ENCODE measurements at places on chromosomes 3 and 15. TPM values are rescaled to one million over a fixed set of nuclear protein-coding genes. Genes with fewer than 3 reads are reported as not detected.

- H3K27ac ChIP-seq = no peak overlapping the region
- DNase-seq = no peak
- peaks cover 22% of the 10 kb centered on the region for H3K4me1 ChIP-seq
- no peaks in the 10 kb centered on the region for H3K27me3 ChIP-seq
Observed at GRCh38 chr15:77862651-77863104, 214.8 kb downstream of the TBC1D2B start.

GRCh38 chr15:96374499-96374898 lies 44.0 kb downstream of the NR2F2 start:
- H3K36me3 ChIP-seq = no peaks in the 10 kb centered on the region
- H3K27ac ChIP-seq = no peak overlapping the region
- H3K27me3 ChIP-seq = peaks cover 44% of the 10 kb centered on the region

DNA sequence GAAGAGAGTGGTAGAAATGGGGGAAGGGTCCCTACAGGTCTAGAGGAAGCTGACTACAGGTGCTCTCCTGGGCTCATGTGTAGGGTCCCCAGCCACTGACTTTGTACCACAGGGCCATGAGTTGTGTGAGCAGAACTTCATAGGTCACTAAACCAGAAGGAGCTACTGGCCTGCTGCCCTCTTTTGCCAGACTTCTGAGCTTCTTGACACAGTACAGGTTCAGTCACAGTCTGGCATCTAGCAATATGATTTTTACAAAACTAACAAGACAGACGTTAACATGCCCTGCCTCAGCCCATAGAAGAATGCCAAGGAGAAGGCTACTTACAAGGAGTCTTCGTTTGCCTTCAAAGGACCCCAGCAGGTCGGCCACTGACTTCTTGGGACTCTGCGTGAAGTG lies 3.2 kb downstream of the CCDC80 start:
- DNase-seq = no peak
- H3K27ac ChIP-seq = no peak overlapping the region
- no peaks in the 10 kb centered on the region for H3K4me1 ChIP-seq
- H3K4me3 ChIP-seq = no peak overlapping the region
- H3K36me3 ChIP-seq = no peaks in the 10 kb centered on the region

- peaks cover 15% of the 10 kb centered on the region for H3K36me3 ChIP-seq
- H3K27ac ChIP-seq = no peak overlapping the region
- H3K27me3 ChIP-seq = no peaks in the 10 kb centered on the region
Observed at GRCh38 chr3:127690823-127691452, 18.2 kb downstream of the ABTB1 start.

DNA sequence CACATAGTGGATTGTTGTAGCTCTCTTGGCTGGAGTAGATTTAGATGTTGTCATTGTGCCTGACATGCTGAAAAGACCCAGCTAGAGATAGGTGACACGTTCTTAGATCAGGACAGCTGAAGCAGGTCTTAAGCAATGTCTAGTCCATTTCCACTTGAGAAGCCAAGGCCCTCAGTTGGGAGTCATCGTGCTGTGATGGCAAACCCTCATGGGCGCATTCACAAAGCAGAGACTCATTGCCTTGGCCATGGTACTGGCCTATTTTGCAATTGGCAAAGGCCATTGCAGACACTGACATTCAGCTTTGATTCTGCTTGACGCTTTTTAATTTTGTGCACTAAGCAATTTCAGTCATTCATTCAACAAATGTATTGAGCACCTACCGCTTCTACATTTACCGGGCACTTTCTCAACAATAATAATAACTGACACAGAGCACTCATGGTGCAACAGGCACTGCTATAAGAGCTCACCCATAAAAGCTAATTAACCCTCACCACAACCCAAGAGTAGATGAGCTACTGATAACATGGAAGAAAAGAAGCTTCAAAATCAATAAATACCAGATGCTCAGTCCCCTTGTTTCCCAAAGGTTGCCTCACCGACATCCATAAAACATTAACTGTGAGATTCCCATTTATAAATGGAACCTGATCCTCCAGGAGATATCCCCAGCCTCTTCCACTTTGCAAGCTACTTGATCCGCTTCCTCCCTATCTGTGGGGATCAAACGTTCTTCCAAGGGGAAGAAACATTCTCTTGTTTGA lies 200.1 kb downstream of the TLE3 start:
- H3K36me3 ChIP-seq = no peaks in the 10 kb centered on the region
- H3K27me3 ChIP-seq = peaks cover 25% of the 10 kb centered on the region
- no peak overlapping the region for H3K4me3 ChIP-seq
- no peak for DNase-seq
- H3K4me1 ChIP-seq = no peaks in the 10 kb centered on the region

DNA sequence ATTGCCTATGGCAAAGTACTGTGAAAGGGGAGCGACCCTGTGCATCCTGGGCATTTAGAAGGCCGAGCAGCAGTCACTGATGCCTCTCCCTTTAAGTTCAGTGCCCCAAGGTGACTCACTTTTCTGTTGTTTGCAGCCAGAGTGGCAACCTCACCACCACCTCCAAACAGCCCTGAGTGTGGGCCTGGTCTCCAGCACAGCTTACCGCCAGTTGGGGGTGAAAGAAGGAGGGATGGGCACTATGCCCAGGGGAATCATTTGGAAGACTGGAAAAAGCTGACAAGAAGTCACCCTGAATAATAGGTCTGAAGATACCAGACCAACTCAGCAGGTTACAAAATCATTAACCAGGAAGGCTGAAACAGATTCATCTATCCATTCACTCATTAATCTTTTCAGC lies 571.8 kb downstream of the EPHB1 start:
- no peak for DNase-seq
- no peaks in the 10 kb centered on the region for H3K4me1 ChIP-seq
- no peaks in the 10 kb centered on the region for H3K36me3 ChIP-seq
- H3K27me3 ChIP-seq = no peaks in the 10 kb centered on the region
- no peak overlapping the region for H3K27ac ChIP-seq
- no peak overlapping the region for H3K4me3 ChIP-seq

- no peaks in the 10 kb centered on the region for H3K27me3 ChIP-seq
- H3K4me3 ChIP-seq = no peak overlapping the region
- H3K27ac ChIP-seq = no peak overlapping the region
- DNase-seq = no peak
Observed at GRCh38 chr3:60980342-60980692, 270.9 kb downstream of the FHIT start.

DNA sequence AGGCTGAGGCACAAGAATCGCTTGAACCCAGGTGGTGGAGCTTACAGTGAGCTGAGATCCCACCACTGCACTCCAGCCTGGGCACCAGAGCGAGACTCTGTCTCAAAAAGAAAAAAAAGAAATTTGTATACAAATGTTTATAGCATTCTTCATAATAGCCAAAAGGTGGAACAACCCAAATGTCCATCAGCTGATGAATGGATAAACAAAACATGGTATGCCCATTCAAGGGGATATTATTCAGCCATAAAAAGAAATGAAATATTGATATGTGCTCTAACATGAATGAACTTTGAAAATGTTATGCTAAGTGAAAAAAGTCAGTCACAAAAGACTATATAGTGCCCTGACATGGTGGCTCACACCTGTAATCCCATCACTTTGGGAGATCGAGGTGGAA lies 11.4 kb downstream of the LHFPL4 start:
- H3K4me1 ChIP-seq = no peaks in the 10 kb centered on the region
- H3K27ac ChIP-seq = no peak overlapping the region
- H3K4me3 ChIP-seq = no peak overlapping the region
- peaks cover 3% of the 10 kb centered on the region for H3K27me3 ChIP-seq
- no peak for DNase-seq

DNA sequence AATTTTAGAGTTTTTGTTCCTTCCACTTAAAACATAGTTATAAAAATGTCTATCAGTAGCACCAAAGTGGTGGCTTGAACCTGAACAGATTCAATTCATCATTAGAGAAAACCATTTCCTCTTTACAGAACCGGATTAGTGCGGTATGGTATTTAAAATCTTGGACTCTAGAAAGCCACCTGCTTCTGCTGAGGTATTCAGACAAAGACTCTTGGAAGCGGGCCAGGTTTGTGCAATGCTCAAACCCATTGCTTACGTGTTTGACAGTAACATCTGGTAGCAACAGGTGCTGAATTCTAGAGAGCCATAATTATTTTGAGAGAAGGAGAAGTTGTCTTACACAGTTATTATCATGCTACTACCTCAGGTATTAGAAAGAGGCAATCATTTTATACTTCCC lies 290.5 kb downstream of the NAALADL2 start:
- no peak overlapping the region for H3K27ac ChIP-seq
- DNase-seq = peak; percentile 42
- no peaks in the 10 kb centered on the region for H3K4me1 ChIP-seq
- H3K4me3 ChIP-seq = no peak overlapping the region
- H3K27me3 ChIP-seq = no peaks in the 10 kb centered on the region
- H3K36me3 ChIP-seq = no peaks in the 10 kb centered on the region

- no peaks in the 10 kb centered on the region for H3K27me3 ChIP-seq
- DNase-seq = no peak
- no peak overlapping the region for H3K4me3 ChIP-seq
- no peak overlapping the region for H3K27ac ChIP-seq
- no peaks in the 10 kb centered on the region for H3K4me1 ChIP-seq
Observed at GRCh38 chr3:158912188-158912587, 110.3 kb downstream of the MFSD1 start.

DNA sequence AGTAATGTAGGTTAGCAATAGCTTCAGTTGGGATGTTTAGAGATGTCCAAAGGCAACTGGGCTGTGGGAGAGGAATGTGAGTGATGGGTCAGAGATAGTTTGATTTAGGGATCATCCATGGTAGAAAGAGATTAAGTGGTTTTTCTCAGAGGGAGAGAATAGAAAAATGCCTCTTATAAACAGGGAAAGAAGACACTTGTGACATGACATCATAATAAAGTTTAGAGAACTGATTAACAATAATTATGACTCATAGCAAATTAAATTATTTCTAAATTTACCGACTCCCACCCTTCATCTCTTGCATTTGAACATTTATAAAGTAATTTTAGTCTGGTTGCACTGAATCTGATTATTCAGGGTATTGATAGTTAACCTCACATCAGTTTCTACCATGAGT lies 145.1 kb downstream of the CDIN1 start:
- no peak for DNase-seq
- no peaks in the 10 kb centered on the region for H3K27me3 ChIP-seq
- H3K36me3 ChIP-seq = no peaks in the 10 kb centered on the region

DNA sequence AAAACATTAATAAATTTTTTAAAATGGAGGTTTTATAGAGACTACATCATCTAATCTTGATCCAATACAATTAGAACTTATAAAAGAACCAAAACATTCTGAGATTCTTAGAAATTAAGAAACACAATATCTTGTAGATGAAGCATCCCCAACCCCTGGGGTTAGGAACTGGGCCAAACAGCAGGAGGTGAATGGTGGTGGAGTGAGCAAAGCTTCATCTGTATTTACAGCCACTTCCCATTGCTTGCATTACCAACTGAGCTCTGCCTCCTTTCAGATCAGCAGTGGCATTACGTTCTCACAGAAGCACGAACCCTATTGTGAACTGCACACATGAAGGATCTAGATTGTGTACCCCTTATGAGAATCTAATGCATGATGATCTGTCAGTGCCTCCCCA lies 36.3 kb downstream of the KNL1 start:
- no peak overlapping the region for H3K27ac ChIP-seq
- H3K36me3 ChIP-seq = peaks cover 3% of the 10 kb centered on the region
- no peaks in the 10 kb centered on the region for H3K27me3 ChIP-seq
- DNase-seq = no peak
- no peaks in the 10 kb centered on the region for H3K4me1 ChIP-seq

GRCh38 chr3:122902326-122902725 lies 107.5 kb downstream of the SLC49A4 start:
- no peak overlapping the region for H3K4me3 ChIP-seq
- no peaks in the 10 kb centered on the region for H3K36me3 ChIP-seq
- no peaks in the 10 kb centered on the region for H3K4me1 ChIP-seq
- H3K27me3 ChIP-seq = no peaks in the 10 kb centered on the region

DNA sequence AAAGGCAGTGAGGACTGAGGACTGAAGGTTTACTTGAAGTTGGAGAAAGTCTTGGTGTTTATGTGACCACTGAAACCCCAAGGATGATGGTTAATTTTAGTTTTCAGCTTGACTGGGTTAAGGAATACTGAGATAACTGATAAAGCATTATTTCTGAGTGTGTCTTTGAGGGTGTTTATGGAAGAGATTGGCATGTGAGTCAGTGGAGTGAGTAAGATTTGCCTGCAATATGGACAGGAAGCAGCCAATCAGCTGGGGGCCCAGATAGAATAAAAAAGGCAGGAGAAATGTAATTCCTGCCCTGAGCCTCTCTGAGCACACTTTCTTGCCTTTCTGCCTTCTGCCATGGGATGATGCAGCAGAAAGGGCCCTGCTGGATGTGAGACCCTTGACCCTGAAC lies 92.4 kb downstream of the KBTBD8 start:
- no peaks in the 10 kb centered on the region for H3K36me3 ChIP-seq
- H3K4me3 ChIP-seq = no peak overlapping the region
- no peaks in the 10 kb centered on the region for H3K4me1 ChIP-seq
- no peak overlapping the region for H3K27ac ChIP-seq
- H3K27me3 ChIP-seq = no peaks in the 10 kb centered on the region
- DNase-seq = no peak

- peaks cover 30% of the 10 kb centered on the region for H3K36me3 ChIP-seq
- no peak overlapping the region for H3K4me3 ChIP-seq
- no peaks in the 10 kb centered on the region for H3K27me3 ChIP-seq
- H3K27ac ChIP-seq = no peak overlapping the region
- no peak for DNase-seq
Observed at GRCh38 chr3:45546126-45546620, 48.4 kb upstream of the LIMD1 start.

DNA sequence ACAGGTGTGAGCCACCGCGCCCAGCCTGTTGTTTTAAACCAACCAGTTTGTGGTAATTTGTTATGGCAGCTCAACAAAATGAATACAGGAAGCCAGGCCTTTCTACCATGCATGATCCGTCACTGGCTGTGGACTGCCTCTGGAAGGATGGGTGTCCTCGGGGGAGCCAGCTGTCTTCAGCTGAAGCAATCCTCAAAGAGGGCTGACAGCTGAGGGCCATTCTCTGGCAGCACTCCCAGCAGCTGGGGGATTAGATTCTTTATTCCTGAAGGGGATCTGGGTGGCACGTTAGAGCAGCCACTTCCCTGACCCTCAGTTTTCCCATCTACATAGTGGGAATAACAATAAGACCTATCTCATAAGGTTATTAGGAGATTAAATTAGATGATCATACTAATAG lies 24.4 kb downstream of the POLR2M start:
- H3K4me3 ChIP-seq = no peak overlapping the region
- no peak for DNase-seq
- H3K27me3 ChIP-seq = no peaks in the 10 kb centered on the region
- no peaks in the 10 kb centered on the region for H3K36me3 ChIP-seq

Gene DUOXA2
- not detected for polyA plus RNA-seq

Gene HCN4
- polyA plus RNA-seq = 0.49 TPM

Gene PROK2
- 0.67 TPM for polyA plus RNA-seq

Gene SERPINI2
- polyA plus RNA-seq = 0.09 TPM

Gene GALNT15
- polyA plus RNA-seq = 0.78 TPM

Gene LIPH
- 6.9 TPM for polyA plus RNA-seq

Gene PLA1A
- 9.3 TPM for polyA plus RNA-seq

Gene QTRT2
- polyA plus RNA-seq = 24.7 TPM

Gene ZPLD1
- polyA plus RNA-seq = 0.22 TPM
